NCI-H187 treated with DMSO at 0.1 percent for 48 hours (cell line): ENCODE measurements at places on chromosomes 16 and 17.

DNA sequence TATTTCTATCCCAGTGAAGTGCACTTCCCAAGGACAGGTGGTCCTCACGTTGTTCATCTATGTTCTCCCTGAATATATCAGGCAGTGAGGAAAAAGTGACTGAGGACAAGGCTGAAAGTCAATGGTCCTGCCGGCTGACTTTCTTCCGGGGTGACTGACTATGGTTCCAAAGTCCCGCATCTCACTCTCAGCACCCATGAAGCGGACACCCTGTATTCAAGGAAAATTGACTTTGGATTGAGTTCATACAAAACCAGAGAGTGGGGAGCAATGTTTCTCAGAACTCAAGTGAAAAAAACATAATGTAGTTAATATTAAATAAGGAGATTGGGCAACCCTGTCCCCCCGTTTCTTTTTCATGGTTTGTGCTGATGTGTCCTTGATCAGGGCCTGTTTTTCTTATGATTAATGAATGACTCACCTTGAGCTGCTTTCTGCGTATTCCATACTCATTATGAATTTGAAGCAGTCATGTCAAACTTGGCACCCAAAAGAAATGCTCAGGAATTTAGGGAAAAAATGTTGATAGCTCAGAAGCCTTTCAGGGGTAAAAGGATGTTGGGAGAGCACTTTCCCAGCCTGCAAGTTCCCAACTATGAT lies 184.0 kb downstream of the CYLD start:
- DNase-seq, result no peak

DNA sequence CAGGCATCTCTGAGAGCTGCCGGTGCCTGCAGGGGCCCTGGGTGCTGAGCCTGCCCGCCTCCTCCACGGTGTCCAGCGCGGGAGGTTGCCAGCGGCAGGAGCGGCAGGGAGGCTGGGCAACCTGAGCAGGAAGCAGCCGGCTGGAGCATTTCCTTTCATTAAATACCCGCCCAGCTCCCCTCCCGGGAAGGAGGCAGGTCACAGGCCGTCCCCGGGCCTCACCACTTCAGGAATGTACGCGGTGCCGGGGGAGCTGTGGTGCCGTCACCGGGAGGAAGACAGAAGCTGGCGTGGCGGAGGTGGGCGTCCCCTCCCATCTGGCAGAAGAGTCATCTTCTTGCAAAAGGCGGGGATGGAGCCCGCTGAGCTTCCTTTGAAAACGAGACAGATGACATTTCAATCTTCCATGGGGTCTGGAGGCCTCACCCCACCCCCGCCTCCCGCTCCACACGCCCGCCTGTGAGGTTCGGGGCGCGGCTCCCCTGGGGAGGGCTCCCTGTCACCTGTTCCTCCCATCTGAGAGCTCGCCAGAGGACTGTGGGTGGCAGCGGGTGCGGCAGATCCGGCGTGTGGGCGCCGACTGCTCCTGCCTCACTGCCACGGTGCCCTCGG lies 16.0 kb downstream of the SOX8 start:
- DNase-seq, result no peak

DNA sequence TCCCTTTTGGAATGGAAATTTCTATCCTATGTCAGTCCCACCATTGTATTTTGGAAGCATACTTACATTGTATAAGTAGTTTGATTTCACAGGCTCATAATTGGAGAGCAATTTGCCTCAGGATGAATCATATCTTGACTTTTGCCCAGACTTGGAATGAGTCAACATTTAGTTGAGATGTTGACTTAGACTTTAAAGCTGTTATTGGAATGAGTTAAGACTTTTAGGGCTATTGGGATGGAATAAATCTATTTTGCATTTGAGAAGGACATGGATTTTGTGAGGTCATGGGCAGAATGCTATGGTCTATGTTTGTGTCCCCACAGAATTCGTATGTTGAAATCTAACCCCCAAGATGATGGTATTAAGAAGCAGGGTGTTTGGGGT lies 12.2 kb upstream of the ZNF594 start:
- no peak for DNase-seq

- no peak for DNase-seq
Observed at GRCh38 chr17:76834870-76835269, 33.3 kb upstream of the MGAT5B start.

- DNase-seq, result no peak
Observed at GRCh38 chr16:59684911-59685310, 950.8 kb upstream of the GOT2 start.

- DNase-seq, result no peak
Observed at GRCh38 chr16:86946981-86947380, 368.6 kb downstream of the FOXL1 start.

- no peak for DNase-seq
Observed at GRCh38 chr16:20303012-20303411, 24.3 kb downstream of the GP2 start.

DNA sequence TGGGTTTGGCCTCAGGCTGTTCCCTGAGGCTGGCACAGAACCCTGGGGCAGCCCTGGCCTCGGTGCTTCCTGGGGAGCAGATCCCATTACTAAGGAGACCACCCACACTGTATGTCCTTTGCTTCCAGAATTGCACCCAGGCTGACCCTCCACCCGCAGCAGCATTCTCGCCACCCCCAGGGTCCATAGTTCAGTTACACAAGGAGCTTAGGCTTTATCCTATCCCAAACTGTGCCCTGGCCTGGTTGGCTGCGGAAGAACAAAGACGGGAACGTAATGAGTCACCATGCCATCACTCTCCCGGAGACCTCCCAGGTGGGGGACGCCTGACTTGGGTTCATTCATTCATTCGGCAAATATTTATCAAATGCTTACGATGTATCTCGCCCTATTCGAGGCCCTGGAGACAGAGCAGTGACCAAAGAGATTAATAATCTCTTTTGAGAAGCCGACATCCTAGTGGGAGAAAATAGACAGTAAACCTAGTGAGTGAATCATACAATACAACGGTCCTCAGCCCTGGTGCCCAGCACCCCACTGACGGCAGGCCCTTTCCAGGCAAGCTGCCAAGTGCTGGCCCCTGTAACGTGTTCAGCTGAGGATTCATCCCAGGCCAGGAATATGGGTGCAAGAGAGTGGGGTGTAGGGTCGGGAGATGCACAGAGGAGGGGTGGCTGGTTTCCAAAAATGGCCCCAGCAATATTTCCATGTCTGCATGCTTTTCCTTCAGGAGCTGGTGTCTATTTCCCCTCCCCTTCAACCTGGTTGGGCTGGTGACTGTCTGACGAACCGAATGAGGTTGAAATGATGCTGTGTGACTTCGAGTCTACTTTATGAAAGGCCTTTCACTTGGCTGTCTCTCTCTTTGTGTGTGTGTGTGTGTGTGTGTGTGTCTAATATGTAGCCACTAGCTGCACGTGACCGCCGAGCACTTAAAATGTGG lies 134.2 kb downstream of the MGAT5B start:
- DNase-seq, result no peak

DNA sequence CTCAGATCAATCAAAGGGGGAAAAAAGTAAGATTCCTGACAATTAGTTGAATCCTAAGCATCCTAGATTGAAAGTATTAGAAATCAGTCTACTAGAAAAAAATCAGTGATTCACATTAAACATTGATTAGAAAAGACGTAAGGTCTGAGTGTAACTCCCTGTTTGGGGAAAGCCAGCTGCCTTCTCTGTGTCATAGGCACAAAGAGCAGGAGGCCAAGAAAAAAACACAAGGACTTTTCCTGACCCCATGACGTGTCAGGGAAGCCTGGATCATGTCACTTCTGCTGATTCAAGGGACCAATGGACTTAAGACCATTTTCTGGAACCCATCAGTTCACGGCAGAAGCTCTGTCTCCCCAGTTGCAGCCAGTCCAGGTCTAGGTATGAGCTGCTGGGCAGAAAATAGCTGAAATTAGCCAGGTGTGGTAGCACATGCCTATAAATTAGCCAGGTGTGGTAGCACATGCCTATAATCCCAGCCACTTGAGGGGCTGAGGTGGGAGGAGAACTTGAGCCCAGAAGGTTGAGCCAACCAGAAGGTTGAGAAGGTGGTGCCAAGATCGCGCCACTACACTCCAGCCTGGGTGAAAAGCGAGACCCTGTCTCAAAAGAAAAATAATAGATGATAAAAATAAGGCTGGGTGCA lies 35.9 kb downstream of the RANBP10 start:
- DNase-seq, result no peak

DNA sequence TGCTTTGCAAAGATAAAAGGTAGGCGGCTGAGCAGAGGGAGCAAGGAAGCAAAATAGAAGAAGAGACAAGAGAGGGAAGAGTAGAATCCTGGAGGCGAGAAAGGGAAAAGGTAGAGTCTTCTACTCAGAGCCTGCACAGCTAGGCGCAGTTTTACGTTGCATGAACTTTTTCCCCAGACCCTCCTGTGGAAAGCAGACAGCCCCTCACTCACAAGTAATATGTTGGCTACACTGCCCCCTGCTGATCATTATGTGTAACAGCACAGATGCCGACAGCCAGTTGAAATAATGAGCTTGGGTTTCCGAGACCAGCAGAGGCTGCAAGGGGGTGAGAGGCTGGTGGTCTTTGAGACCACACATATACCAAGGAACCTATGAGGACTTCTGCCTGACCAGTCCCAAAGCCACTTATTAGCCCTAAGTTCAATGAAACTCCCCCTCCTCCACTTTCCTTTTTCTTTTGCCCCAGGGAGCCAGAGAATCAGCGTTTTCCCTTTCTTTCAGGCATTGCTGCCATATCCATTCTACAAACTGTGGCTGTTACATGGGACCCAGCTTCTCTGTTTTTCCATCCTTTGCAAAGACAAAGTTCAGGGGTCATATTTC lies 22.5 kb upstream of the CMTR2 start:
- DNase-seq, result no peak

DNA sequence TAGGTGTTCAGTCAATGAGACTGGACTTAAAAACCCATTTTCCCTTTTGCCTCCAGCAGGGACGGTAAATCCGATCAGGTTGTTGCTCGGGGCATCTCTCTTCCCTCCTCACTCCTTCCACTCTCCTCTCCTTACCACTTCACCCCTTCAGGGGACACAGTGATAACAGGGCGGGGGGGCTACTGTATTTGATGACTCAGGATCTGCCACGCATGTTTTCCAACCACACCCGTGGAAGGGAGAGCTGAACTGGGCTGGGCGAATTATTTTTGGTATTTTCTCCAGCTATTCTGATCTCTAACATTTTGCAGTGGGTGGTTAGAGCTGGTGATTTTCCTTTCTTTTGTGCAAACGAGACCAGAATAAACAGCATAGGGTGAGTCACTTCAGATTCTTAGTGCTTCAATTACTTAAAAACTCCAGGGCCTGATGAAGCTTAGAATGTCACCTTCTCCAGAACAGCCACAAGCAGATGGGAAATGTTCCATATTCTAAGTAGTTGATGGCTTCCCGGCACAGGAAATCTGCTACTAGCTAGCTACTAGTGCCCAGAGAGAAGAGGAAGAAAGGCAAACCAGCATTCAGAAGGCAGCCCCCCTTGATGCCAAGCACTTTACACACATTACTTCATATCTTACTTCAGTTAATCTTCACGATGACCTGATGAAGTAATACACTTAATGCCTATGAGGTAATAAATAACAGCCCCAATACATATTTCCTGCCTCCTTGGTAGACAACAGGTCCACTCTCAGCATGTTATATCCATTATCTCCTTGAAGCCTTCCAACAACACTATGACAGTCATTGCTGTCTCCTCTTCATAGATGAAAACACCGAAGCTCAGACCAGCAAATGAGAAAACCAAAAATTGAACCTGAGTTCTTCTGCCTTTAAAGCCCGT lies 74.1 kb downstream of the ASIC2 start:
- no peak for DNase-seq

- no peak for DNase-seq
Observed at GRCh38 chr16:79294568-79294967, 306.0 kb downstream of the MAF start.

GRCh38 chr17:28199115-28199514 lies 119.9 kb upstream of the TMEM97 start:
- no peak for DNase-seq

DNA sequence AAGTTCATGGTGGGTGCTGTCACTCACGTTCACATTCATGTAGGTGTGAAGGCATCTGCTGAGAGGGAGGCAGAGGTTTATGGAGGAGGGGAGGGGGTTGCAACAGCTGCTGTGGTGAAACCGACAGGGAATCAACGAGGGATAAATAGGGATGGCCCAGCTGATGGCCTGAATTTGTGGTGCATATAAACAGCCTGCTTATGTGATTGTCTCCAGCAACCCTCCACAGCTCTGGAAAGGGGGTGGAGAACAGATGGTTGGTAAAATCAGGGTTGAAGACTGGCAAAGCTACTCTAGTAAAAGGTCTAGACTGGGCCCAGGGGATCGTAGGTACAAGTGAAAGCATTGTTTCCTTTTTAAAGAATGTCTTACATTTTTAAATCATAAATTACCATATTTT lies 53.7 kb downstream of the IQCK start:
- no peak for DNase-seq

GRCh38 chr17:39144416-39144840 lies 7.0 kb downstream of the PLXDC1 start:
- no peak for DNase-seq

- no peak for DNase-seq
Observed at GRCh38 chr16:924063-924462, 46.7 kb downstream of the LMF1 start.

- no peak for DNase-seq
Observed at GRCh38 chr17:45974916-45975630, 24.0 kb upstream of the STH start.
